CD4-positive, alpha-beta T cell treated with Interleukin-1 beta for 1 hour (primary cell): ENCODE measurements at places on chromosomes 1 and 21.

- DNase-seq, result no peak
Observed at GRCh38 chr1:194339471-194339870, 1153.1 kb upstream of the B3GALT2 start.

- no peak for DNase-seq
Observed at GRCh38 chr1:70779571-70779970, 268.0 kb downstream of the PTGER3 start.

DNA sequence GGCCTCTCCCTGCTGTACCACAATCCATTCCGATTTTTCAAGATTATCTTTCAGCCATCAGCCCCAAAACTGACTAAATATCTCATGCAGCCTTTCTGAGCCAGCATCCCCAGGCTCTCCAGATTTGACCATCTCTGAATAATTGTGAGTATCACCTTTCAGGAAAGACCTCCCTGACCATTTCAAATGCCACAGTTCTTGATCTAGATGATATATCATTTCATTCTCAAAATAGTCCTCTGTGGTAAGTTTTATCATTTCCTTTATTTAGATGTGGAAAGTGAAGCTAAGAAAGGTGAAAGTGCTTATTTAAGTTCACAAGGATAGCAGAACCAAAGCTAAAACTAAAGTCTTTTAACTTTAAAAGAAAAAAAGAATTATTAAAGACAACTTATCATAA is 244.0 kb downstream of the PLPP3 start:
- no peak for DNase-seq

DNA sequence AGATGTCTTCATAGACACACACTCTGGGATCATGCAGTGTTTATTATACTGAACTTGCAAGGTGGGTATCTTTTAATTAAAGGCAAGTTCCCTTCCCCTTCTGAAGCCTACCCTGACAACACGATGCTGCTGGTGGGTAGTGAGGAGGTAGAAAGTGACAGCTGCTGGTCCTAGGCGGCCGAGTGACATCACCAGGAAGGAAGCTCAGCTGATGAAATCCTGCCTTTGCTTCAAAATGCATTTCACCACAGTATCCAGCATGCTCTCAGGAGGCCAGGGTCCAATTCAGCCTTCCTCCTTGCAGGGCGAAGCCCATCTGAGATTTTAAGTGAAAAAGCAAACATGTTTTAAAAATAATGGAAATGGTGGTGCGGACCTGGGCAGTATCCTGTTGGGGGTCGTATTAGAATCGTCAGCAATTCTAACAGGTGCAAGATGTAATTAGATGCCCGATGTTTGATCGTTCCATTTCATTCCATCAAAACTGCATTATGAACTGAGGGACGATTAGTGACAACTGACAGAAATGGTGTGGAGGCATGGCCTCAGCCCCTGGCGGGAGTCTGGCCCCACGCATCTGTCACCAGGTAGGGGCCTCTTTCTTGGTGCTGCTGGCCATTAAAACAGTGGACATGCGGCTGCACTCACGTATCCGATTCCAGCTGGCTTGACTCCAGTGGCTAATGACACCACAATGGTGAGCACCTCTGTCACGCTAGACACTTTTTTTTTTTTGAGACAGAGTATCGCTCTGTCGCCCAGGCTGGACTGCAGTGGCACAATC is 324.8 kb upstream of the C1orf174 start:
- DNase-seq, result no peak

DNA sequence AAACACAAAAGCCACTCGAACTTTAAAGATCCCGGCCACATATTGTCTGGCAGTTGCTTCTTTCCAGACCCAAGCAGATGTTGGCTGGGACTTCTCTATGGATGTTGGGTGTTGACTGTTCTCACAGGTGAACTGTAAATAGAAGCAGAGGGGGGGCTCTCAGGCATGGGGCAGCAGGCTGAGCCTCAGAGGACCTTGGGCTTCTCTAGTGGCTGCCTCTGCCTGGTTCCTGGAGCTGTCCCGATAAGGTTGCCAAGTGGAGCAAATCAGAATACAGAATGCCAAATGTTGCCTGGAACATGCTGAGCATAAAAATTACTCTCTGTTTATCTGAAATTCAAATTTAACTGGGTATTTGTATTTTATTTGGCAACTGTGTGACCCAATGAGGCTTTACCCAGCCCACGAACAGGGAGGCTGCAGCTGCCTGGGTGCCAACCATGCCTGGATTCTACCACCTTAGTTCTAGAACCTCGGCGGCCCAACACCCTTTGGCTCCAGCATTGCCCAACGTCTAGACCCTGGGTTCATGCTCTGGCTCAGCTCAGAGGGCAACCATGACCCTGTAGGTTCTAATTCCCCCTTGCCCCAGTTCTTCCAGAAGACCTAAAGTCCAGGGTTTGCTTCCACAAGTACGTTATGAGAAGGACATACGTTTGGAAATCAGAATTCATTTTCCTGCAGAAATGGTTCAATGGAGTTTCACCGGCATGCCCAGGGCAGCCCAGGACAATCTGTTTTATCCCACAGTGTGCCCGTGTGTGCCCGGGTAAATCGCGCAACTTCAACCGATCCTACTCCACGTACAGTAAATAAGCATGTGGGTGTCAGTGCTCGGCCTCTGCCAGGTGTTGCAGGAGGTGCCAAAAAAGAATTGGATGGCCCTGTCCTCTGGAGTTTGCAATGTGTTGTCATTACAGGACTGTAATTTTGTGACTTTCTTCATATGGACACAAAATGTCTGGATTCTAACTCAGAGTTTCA is 5.4 kb upstream of the SLC45A1 start:
- DNase-seq, result no peak

GRCh38 chr1:18530587-18531502 is 50.1 kb downstream of the KLHDC7A start:
- no peak for DNase-seq

DNA sequence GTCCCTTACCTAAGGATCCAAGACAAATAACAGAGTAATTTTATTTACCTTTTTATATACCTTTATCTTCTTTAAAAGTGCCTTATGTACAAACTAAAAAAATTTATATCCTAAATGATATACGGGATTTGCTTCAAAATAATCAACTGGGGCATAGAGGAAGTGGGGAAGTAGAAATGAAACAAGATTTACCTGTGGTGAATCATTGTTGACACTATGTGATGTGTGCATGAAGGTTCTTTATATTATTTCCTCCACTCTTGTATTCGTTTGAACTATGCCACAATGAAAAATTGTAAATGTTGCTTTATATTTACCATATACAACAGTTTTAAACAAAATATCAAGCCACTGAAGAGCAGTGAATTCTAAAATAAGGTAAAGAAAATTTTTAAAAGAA is 13.0 kb downstream of the RGS7 start:
- no peak for DNase-seq

GRCh38 chr1:153734396-153735089 is 6.7 kb downstream of the INTS3 start:
- DNase-seq, result no peak

DNA sequence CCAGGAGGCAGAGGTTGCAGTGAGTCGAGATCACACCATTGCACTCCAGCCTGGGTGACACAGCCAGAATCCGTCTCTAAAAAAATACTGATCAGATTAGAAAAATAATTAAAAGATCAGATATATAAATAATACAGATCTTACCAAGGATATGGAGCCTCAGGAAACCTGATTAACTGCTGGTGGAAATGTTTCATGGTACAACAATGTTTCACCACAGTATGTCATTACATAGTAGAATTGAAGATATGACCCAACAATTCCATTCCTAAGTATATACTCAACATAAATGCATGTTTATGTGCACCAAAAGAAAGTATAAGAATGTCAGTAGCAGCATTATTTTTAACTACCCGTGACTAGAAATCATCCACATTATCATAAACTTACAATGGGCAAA is 41.7 kb downstream of the CD53 start:
- DNase-seq, result no peak

DNA sequence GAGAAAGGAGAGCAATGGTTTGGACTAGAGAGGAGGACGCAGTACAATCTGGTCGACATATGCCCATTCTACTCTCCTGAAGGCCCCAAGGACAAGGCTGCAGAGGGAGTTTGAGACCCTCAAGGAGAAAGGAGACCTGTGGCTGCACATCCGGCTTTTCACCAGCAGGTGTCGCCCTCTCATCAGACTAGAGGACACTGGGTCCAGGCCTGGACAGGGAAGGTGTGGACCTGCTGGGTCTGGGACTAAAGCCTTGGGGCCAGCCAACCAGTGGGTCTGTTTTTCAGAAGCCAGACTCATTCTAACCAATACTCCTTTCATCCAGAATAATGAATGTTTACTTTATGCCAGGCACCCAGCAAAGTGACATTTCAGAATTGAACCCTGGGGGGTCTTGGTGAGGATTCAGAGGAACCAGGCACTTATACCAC is 5.0 kb downstream of the SRARP start:
- DNase-seq, result peak; percentile 70

- no peak for DNase-seq
Observed at GRCh38 chr1:212928323-212929291, 21.7 kb upstream of the VASH2 start.

DNA sequence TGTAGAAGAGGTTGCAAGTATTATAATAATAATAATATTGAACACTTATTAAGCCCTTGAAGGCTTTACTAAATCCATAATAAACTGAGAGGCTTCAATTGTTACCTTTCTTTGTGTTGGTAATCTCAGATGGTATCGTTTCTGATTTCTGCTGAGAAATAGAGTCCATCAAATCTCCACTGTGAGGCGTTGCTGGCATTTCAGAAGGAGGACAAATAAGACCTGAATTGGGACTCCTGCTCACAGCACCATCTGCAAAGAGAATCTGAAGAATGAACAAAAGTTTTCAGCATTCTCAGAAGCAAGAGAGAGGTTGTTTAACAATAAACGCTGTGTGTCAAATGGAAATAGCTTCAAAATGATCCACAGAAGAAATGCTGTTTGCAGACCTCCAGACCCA is 93.7 kb downstream of the WDR3 start:
- no peak for DNase-seq

GRCh38 chr1:28516518-28516956 is 10.7 kb downstream of the RCC1 start:
- no peak for DNase-seq

GRCh38 chr21:29376556-29376955 is 77.8 kb downstream of the BACH1 start:
- DNase-seq, result peak; percentile 53

DNA sequence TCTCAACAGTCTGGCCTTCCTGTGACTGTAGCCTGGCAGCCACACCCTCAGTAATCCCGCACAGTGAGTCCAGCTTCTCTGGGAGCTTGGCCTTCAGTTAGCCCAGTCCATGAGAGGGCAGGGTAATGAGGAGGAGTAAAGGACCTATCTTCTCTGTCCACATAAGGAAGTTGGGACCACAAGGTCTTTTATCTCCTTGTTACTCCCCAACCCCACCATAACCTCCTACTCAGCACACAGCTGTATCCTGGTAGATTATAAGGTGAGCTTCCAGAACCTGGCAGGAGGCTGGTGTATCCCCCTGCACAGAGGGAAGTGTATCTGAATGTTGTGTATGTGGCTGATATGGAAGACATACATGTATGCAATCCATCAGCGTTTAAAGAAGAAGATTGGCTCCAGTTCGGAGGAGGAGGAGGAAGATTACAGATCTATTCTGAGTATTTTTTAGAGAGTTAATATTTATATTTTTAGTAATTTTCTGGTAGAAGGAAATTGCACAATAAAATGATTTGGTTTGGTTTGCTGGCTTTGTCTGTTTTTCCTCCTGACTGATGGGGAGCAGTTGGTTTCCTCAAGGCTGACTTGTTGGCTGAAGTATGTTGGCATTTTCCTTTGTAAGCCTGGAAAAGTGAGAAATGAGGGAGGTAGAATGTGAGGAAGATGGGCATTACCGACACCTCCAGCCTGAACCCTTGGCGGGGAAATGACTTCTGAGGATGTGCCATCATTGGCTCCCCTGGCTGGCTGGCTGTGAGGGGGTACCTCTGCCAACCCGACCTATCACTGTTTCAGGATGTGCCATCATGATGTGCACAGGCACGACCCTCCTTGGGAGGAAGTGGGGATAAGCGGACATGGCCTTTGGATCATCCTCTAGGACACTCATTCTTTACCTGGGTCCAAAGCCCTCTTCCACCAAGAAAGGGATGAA is 5.0 kb downstream of the C1orf226 start:
- no peak for DNase-seq

DNA sequence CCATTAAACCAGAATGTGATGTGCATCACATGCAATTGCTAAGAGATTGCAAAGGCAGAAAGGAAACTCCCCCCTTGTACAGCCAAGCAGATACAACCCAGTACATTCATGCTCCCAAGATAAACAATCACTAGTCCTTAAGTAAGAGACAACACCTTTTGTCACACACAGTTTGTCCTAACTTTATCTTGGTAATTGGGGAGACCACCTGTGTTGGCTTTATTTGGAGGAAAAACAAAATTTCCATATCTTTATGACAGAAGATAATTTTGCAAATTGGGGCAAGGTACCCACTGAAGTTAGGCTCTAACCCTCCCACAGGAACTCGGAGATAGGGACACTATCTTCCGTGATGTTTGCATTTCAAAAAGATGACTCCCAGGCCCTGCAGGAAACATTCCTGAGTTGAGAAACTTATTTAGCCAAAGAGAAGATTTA is 175.0 kb upstream of the TNR start:
- no peak for DNase-seq

- DNase-seq, result no peak
Observed at GRCh38 chr1:23553231-23554126, 5.8 kb downstream of the ID3 start.

DNA sequence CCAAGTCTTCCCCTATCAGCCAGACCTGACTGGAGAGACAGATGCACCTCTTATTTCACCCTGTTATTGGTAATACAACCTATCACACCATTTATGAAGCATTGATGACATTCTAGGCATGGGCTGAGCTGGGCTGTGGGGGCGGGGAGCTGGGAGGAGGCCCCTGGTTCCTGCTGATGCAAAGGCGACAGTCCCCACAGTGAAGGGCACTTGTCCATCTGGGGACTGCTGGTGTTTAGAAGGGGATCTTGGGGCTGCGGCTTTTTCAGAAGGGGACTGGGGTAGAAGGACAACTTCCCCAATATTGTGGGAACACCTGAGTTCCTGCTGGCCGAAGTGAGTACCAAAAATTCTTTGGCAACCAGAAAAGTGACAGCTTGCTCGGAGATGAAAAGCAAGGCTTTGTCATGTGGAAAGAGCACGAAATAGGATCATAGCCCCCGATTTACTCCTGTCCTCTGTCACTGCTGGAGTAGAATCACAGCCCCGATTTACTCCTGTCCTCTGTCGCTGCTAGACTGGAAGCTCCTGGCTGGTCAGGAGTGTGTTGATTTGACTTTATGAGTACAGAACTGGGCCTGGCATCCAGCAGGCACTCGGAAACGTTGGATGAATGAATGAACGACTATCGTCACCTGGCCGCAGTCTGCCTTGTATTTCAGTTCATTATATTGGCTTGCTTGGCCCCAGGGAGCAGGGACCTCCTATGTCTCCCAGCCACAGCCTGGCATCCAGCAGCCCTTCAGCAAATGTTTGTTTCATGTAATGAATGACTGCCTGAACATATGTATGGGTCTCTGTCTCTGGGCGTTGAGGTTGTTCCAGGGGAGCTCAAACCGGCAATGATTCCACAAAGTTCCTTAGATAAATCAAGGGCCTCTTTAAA is 16.5 kb upstream of the ETV3L start:
- DNase-seq, result no peak
